Uterus (tissue), 4 donors: ENCODE measurements at places on chromosomes 16 and 17.
A peak's percentile ranks its signal among the peaks of the same experiment; 100 is the strongest.

DNA sequence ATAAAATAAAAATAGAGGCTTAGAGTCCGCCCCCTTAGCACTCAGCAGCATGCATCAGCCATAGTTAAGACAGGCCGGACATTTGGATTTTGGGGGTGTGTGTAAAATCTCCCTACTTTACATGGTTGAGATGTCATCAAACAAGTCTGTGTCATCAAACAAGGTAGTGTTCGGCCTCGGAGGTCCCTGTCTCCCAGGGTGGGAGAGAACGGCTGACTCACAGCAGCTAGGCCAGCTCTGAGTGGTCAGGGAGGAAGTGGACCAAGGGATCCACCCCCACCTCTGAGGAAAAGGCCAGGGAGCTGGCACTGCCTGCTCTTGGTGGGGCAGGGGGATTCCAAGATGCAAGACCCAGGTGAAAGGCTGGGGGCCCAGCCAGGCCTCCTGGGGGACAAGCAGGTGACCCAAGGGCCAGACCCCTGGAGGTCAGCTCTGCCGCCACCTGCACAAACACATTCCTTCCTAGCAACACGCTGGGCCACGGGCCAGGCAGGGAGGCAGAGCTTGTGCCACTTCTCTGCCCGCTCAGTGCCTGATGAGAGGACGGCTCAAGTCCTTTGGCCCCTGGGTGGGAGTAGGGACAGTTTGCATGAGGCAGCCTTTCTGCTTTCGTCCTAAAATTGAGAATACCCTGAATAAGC, 28.5 kb downstream of the KIFC3 start:
- DNase-seq = no peak

- DNase-seq = no peak
Observed at GRCh38 chr16:82773018-82773417, 146.2 kb downstream of the CDH13 start.

GRCh38 chr16:31223044-31223443, 6.1 kb upstream of the PYDC1 start:
- no peak for DNase-seq

GRCh38 chr17:64984851-64985521, 65.7 kb upstream of the LRRC37A3 start:
- DNase-seq = peak; percentile 56

GRCh38 chr17:80116921-80117380, 15.6 kb downstream of the GAA start:
- DNase-seq = no peak

DNA sequence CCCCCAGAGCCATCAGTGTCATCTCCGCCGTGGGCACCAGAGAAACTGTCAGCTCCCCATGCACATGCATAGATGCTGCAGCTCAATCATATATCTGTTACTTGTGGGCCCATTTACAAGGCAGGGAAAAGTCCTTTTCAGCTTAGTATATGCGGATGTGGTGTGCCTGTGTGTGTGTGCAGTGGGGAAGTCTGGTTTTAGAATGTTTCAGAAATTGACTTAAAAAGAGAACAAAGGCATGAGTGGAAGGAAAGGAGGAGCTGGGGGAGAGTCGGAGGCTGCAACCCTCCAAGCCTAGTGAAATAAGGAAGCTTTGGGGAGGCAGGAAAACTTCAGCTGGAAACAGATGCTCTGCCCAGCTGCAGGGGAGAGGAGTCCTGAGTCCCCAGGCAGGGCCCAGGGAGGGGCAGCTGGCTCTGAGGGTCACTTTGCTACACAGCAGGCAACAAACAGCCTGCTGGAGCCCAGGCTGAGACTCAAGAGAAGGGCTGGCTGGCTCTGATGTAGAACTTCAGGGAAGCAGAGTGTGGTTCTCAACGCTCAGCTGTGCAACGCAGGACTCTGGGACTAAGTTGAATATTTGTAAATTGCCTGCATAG, 11.1 kb upstream of the CD300LD start:
- no peak for DNase-seq

DNA sequence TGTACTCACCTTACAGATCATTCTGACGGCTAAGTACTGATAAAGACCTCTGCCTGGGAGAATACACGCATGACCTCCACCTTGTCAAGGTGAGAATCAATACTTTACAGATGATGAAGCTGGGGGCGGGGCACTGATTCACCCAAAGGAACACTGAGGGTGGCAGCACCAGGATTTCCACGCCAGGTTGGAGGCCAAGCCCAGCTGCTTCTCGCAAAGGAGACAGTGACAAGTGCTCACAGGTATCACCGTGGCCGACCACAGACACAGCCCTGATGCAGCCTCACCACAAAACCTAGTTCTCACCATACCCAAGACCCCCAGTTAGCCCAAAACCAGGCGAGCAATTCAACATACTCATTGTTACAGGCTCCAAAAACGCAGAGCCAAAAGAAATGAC, 434.2 kb downstream of the SOX9 start:
- DNase-seq = no peak

DNA sequence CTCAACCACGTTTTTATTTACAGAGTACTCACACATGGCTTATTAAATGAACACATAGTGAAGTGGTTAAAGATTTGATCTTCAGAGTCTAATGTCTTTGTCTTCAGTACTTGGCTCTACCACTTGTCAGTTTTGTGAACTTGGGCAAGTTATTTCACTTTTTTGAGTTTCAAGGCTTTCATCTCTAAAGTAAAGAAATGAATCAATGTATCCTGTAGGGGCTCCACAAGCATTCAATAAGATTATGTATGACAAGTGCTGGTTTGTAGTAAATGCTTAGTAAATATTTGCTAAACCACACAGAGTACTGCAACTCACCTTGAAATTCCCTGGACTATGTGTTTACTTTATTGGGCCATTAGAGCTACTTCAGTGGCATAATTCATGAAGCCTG, 446.0 kb upstream of the GOT2 start:
- DNase-seq = no peak
